ENCODE measurements at places on chromosomes 5 and 9. TPM values are rescaled to one million over a fixed set of nuclear protein-coding genes. Genes with fewer than 3 reads are reported as not detected.

C9orf43 gene
- 0.34 TPM for total RNA-seq

C5orf22 gene
- 19.2 TPM for total RNA-seq

SPAG8 gene
- total RNA-seq: 0.58 TPM

PCDHGA11 gene
- total RNA-seq: 2.7 TPM

EDIL3 gene
- total RNA-seq: 0.04 TPM

PCDHA9 gene
- not detected for total RNA-seq

GCNT4 gene
- total RNA-seq: 2.3 TPM

ZFP2 gene
- total RNA-seq: 0.24 TPM

IL4 gene
- total RNA-seq: not detected

C9orf85 gene
- total RNA-seq: 9.7 TPM

PTGER4 gene
- total RNA-seq: 7.3 TPM

MAMDC2 gene
- total RNA-seq: 22.7 TPM

TLE1 gene
- total RNA-seq: 21.4 TPM

SLC31A2 gene
- 71.2 TPM for total RNA-seq

ADAMTS6 gene
- total RNA-seq: 23.2 TPM

ZNF300 gene
- 10.8 TPM for total RNA-seq

SKP1 gene
- total RNA-seq: 426 TPM

FRRS1L gene
- 0.04 TPM for total RNA-seq

PCDHA10 gene
- 0.04 TPM for total RNA-seq

C5orf58 gene
- not detected for total RNA-seq

ATP10B gene
- not detected for total RNA-seq

PCDHGA10 gene
- total RNA-seq: 1.8 TPM

LCN15 gene
- not detected for total RNA-seq

REEP2 gene
- total RNA-seq: 3.0 TPM

EPB41L4B gene
- total RNA-seq: 6.5 TPM

TMOD1 gene
- not detected for total RNA-seq

SURF4 gene
- total RNA-seq: 233 TPM

CXCL14 gene
- 0.44 TPM for total RNA-seq

TMEM141 gene
- 108 TPM for total RNA-seq

SLC22A4 gene
- total RNA-seq: 1.7 TPM

CDKN2A gene
- total RNA-seq: 12.8 TPM

ZNF608 gene
- total RNA-seq: 2.3 TPM

PAPPA gene
- 0.25 TPM for total RNA-seq

C6 gene
- total RNA-seq: not detected

IL33 gene
- 0.67 TPM for total RNA-seq

WDR36 gene
- 37.1 TPM for total RNA-seq

GGTA1 gene
- total RNA-seq: not detected

HMCN2 gene
- total RNA-seq: not detected

SOX30 gene
- not detected for total RNA-seq

MARVELD2 gene
- total RNA-seq: 23.1 TPM

SPINK4 gene
- not detected for total RNA-seq

GIN1 gene
- total RNA-seq: 5.7 TPM

SAXO1 gene
- total RNA-seq: not detected

SLCO6A1 gene
- total RNA-seq: not detected

GPRIN1 gene
- 16.9 TPM for total RNA-seq

RNF208 gene
- 0.18 TPM for total RNA-seq

UNC5A gene
- 0.51 TPM for total RNA-seq

SMIM33 gene
- not detected for total RNA-seq
